ENCODE measurements at places on chromosomes 16 and 17. TPM values are rescaled to one million over a fixed set of nuclear protein-coding genes. Genes with fewer than 3 reads are reported as not detected.

The TUFM gene
- total RNA-seq: 82.1 TPM

The C1QTNF1 gene
- total RNA-seq: 84.0 TPM

The IRX5 gene
- total RNA-seq: 0.98 TPM

The FOXO3B gene
- 4.5 TPM for total RNA-seq

The ARHGAP44 gene
- total RNA-seq: 1.7 TPM

The PRKCA gene
- total RNA-seq: 34.0 TPM

The PLK1 gene
- 3.7 TPM for total RNA-seq

The CLTC gene
- total RNA-seq: 533 TPM

The LHX1 gene
- total RNA-seq: not detected

The TMEM235 gene
- not detected for total RNA-seq

The GAS2L2 gene
- 0.07 TPM for total RNA-seq

The CARD14 gene
- not detected for total RNA-seq
